ENCODE measurements at places on chromosomes 13 and 19.

GRCh38 chr19:3375221-3376090 lies 9.1 kb downstream of the NFIC start:
- DNase-seq = no peak

DNA sequence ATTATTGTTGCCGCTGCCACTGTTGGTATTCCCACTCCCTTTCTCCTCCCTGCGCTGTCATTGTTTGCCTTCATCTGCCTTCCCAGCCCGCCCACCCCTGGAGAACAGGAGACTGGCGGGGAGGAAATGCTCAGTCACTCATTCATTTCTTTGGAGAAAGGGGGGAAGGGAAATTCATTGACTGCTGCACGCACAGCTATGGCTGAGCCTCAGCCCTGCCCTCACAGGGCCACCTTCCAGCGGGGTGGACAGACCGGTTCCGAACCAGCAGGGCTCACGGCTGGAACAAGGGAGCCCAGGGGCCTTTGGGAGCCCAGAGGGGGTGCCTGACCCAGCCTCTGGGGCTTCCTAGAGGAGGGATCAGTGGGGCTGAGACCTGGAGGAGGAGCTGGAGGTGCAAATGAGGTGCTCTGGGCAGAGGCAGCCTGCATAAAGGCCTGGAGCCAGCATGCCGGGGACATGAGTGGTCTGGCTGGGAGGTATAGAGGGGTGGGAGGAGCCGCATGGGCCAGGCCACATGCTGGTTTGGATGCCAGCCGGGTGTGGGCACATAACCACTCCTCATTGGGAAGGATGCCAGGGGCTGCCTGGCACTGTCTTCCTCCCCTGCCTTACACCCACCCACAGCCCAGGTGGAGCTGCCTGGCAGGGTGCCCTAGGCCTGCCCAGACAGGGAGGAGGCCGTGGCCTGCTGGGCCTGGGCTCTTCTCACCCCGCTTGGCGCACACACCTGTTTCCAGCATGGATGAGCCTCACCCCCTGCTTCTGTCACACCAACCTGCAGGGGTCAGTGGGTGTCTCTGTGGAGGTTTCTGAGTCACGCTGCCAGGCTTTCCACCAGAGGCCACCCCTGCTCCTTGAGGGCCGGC lies 26.8 kb downstream of the PPP5C start:
- no peak for DNase-seq

- no peak for DNase-seq
Observed at GRCh38 chr13:97798836-97799235, 154.6 kb upstream of the IPO5 start.

DNA sequence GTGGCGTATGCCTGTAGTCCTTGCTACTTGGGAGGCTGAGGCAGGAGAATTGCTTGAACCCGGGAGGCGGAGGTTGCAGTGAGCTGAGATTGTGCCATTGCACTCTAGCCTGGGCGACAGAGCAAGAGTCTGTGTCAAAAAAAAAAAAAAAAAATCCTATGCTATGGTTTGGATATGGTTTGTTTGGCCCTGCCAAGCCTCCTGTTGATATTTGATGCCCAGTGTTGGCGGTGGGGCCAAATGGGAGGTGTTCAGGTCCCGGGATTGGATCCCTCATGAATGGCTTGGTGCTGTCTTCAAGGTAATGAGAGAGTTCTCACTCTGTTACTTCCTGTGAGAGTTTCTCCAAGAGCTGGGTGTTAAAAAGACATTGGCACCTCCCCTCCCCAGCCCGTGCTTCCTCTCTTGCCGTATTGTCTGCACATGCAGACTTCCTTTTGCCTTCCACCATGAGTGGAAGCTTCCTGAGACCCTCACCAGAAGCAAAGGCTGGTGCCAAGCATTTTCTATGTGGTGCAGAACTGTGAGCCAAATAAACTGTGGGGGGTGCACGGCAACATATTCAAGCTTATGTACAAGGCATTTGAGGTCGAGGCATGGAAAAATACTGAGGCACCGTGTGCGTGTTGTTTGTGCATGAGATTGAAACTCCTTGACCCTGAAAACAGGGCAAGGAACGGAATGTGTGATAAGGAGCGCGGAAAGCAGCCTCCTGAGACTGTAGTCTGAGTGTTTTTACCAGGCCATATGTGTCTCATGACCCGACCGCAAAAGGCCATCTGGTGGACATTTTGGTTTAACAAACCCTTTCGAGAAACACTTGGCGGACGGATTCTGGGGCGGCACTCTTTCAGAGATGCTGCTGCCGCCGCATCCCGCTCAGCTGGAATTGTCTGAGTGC lies 7.3 kb downstream of the SIGLEC9 start:
- DNase-seq = no peak

GRCh38 chr19:34306213-34306661 lies 51.9 kb downstream of the GARRE1 start:
- no peak for DNase-seq

- DNase-seq = peak; percentile 19
Observed at GRCh38 chr19:10979951-10980381, 19.1 kb downstream of the SMARCA4 start.

DNA sequence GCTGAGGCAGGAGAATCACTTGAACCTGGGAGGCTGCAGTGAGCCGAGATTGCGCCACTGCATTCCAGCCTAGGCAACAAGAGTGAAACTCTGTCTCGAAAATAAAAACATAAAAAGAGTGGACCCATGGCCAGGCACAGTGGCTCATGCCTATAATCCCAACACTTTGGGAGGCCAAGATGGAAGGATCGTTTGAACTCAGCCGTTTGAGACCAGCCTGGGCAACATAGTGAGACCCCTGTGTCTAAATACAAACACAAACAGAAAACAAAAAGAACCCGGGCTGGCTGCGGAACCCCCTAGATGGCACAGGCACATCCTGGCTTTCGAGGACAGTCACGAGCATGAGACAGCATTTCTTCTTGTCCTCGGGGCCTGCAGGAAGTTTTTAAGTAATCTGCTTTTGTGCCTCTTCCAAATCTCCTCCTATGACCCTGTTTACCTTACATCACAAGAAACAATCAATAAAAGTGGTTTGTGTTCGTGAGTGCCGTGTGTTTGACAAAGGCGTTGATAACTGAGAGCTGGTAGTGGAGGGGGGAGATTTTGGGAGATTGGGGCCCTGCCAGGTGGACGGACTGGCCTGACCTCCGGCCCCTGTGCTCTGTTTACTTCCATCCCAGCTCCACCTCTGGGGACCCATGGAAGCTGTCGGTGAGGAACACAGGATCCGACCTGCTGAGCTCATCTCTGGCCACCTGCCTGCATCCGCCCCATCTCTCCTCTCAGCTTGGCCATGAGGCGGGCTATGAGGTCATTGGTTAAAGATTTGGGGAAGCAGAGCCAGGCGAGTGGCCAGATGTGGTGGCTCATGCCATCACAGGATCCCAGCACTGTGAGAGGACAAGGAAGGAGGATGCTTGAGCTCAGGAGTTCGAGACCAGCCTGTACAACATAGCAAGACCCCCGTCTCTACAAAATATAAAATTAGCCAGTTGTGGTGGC lies 5.9 kb upstream of the GDF15 start:
- DNase-seq = no peak

DNA sequence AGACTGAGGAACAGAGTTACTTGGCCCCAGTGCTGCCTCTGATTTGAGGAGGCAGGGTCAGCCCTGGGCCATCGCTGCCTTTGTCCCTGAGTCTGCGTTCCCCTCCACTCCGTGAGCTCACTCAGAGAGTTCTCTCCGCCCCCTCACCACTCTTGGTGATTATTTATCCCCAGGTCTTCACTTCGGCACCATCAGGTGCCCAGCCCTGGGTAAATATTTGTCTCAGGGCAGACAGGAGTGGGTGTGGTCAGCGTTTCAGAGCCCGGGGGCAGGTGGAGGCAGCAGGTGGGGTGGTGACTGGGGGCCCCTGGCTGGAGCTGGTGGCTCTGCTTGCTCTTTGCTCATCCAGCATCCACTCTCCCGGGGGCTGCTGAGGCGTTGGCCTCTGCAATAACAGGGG lies 20.6 kb downstream of the PPP1R37 start:
- no peak for DNase-seq

GRCh38 chr19:40610396-40611064 lies 9.4 kb downstream of the LTBP4 start:
- DNase-seq = peak; percentile 68

All from activated naive CD4-positive, alpha-beta T cell treated with anti-CD3 and anti-CD28 coated beads, Interleukin-2, amount 50 U/mL, for 16 hours (primary cell).